ENCODE measurements at places on chromosomes 4 and X.

- no peak for DNase-seq
These were observed 355.0 kb downstream of the RAB28 start for GRCh38 chr4:13129095-13129494.

DNA sequence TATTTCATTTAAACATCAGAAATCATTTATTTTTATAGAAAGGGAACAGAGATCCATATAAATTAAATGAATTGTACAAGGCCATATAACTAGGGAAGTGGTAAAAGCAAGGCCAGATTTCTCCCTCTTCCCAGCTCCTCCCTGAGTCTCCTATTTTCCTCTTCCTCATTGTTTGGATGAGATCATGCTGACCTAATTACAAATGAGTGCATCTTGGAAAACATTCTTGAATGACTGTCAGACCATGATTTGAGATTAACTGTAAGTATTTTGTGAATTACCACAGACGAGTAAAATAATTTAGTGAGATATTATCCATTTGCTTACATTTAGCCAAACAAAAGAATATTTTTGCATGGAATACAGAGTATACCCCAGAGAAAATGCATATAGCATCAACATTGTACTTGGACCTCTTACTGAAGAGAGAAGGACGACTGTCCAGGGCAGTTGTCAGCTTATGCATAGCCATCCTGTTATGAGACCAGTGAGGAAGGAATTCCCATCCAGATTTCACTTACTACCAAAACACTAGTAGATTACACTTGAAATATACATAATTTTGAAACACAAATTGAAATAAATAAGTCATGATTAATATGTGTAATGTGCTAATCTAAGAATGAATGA, 47.3 kb downstream of the SLAIN2 start:
- no peak for DNase-seq

- DNase-seq: no peak
These were observed 161.4 kb downstream of the RAB28 start for GRCh38 chr4:13322681-13323101.

DNA sequence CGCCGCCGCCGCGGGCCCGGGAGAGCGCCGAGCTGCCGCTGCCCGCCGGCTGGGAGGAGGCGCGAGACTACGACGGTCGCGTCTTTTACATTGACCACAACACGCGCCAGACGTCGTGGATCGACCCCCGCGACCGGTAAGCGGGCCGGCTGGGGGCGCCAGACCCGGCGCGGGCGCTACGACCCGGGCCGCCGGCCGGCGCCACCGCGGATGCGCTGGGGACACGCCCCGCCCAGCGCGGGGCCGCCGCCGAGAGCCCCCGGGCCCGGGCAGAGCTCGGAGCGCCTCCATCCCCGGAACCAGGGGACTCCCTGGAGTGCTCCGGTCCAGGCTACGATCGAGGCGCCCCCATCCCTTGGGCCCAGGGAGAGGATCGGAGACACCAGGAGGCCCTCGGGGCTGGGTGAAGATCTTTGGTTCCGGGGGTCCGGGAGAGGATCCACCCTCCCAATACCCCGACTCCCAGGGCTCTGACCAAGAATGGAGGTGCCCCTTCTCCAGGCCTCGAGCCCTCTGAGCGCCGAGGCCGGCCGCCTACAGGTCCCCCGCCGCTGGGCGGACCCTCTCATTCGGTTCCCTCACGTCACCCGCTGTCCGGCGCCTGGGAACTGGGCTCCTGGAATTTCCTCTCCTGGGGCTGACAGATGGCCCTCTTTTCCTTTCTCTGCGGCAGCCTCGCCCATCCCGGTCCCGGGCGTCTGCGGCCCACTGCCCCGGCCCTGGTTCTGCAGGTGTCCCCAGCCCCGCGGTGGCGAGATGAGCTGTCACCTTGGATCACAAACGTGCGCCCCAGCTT, 48.8 kb downstream of the CLDN34 start:
- DNase-seq: no peak

DNA sequence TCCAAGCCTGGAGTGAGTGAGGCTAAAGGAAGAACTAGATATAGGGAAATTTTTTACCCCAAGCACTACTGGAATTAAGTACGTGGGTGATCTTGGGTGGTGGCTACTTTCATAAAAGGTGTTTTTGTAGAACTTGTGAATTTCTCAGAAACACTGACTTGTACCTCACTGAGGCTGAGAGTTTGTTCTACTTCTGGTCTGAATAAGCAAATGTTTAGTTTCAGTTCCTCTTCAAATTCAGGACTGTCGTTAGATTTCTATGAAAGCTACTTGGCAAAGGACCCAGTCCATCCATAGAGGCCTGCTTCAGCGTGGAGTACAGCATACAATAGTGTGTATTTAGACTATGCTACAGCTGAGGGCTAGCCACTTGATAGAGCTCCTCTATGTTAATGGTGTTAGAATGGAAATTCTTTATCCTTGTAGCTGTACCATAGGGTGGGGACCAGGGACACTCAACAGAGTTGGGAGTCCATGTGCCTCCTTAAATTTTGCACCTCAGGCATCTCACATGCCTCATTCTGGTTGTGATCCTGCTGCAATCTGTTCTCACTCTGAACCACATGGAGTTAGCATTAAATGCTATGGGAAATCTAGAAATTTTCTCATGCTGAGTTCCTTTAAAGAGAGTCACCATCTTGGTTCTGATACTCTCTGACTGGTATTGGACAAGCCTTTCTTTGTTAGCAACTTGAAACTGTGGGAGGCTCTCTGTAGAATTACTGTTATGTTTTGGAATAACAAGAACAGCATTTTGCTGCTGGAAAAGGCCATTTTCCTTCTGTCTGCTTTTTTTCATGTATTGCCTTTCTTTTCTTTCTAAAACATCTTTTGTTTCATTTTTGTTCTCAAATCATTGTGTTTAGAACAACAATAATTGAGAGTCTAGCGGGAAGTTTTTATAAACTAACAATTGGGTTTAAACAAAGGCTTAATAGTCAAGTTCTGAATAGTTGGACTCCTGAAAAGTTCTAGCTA, 86.8 kb downstream of the PDGFRA start:
- no peak for DNase-seq

GRCh38 chr4:133154725-133155124, 5.6 kb downstream of the PCDH10 start:
- no peak for DNase-seq

GRCh38 chr4:124705393-124705792, 7.1 kb downstream of the ANKRD50 start:
- DNase-seq: no peak

GRCh38 chrX:69028006-69028760, 137.1 kb downstream of the PJA1 start:
- no peak for DNase-seq

GRCh38 chrX:142299406-142299805, 94.3 kb upstream of the MAGEC2 start:
- DNase-seq: no peak

GRCh38 chr4:107548211-107548905, 171.7 kb downstream of the PAPSS1 start:
- DNase-seq: no peak

- no peak for DNase-seq
These were observed 30.6 kb downstream of the HOPX start for GRCh38 chr4:56650262-56651055.

DNA sequence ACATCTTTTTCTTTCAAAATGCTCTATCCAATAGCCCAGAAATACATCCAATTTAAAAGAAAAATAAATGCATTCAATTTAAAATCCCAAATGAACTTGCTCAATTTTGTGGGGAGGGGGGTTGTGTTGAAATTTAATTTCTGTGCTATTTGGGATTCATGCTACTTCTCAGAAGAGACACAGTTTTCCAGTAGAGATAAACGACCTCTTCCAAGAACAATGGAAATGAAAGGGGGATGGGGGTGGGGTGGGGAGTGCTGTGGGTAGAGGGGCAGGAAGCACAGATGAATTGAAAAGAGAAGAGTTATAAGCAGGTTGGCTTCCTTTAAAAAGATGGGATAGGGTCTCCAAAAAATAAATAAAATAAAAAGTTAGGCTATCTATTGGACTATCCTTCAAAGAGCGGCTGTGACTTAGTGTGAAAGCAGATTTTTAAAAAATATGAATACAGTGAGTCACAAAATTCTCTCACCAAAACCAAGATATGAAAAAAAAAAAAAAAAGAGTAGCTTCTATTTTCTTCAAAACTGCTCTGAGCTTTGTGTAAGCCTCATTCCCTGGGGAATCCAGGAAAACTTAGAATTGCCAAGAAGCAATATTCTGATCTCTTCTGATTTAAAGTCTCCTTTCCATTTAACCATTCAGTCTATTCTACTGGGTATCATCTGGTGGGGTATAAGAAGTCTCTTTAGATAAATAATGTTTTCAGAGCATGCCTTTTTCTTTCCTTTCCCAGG, 324.3 kb downstream of the PTTG2 start:
- DNase-seq: no peak

DNA sequence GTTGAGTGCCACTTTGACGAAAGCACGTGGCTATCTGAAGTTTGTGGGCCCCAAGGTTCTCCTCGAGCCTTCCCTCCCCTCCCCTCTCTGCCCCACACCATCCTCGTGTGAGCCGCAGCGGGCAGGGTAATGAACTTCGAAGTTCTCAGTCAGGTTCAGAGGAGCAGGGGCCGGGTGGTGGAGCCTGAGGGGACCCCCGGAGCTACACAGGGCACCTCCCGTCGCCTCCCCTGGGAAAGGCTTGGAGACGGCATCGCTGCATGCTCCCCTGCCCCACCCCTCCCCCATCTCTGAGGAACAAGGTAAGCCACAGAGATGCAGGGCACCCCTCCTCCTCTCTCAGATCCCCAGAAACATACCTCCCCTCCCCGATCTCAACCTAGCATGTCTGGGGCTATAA, 2.8 kb upstream of the NKX1-1 start:
- DNase-seq: no peak

DNA sequence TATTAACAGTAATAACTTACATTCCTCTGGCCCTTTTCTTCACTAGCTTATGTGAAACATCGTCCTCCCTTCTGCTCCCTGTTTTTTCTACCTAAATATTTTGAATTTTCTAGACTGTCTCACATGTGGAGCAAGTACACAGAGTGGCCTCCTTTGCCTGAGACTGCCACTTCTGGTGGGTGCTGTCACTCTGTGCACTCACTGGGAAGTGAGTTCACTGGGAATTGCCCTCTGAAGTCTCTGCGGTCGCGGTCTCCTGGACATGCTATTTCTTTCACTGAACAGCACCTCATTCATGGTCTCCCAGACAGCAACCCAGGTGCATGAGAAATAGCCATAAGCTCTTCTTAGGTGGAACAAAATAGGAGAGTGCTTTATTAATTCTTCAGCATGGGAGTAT, 1179.7 kb upstream of the ADGRL3 start:
- DNase-seq: no peak
